ENCODE measurements at places on chromosomes 13 and 19.
A peak's percentile ranks its signal among the peaks of the same experiment; 100 is the strongest.

- no peak for DNase-seq
Observed at GRCh38 chr13:113788413-113789135, 29.5 kb downstream of the TMEM255B start.

- no peak for DNase-seq
Observed at GRCh38 chr13:59398127-59398526, 765.6 kb downstream of the DIAPH3 start.

GRCh38 chr19:45404557-45405434 lies at the start of gene PPP1R13L:
PPP1R13L (minus strand) TSS chr19:45405069; CDS start chr19:45398318, 6,751 bp downstream.
- DNase-seq = peak; percentile 52

GRCh38 chr19:40392894-40393517 lies 3.0 kb upstream of the HIPK4 start:
- DNase-seq = no peak

DNA sequence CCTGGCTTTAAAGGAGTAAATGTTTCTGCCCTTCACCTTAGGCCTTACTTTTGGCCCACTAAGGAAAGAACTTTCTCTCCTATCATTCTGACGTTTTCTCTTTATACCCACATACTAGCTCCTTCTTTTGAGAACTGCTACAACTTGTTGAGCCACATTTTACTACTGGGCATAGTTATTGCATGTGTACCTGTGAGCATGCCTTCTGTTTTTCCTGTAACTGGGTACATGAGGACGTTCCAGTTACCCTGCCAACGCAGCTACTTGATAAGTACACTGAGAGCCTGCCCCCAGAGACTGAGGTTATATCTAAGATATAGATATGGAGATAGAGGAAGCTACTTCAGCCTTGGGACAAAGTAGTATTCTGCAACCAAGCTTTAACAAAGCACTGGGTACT lies 3.5 kb downstream of the CCDC169 start:
- no peak for DNase-seq

GRCh38 chr13:74929436-74929835 lies 552.5 kb downstream of the TBC1D4 start:
- no peak for DNase-seq

- DNase-seq = no peak
Observed at GRCh38 chr13:24737042-24737441, 26.9 kb upstream of the RNF17 start.

Measured in stimulated activated CD4-positive, alpha-beta T cell treated with anti-CD3 and anti-CD28 coated beads, Interleukin-4, amount 100 ng/mL, for 1 hour (primary cell).